ENCODE measurements at places on chromosomes 6 and 20.
A peak's percentile ranks its signal among the peaks of the same experiment; 100 is the strongest.

- no peak for DNase-seq
Measured at GRCh38 chr6:53310771-53311585, 37.8 kb downstream of the ELOVL5 start.

DNA sequence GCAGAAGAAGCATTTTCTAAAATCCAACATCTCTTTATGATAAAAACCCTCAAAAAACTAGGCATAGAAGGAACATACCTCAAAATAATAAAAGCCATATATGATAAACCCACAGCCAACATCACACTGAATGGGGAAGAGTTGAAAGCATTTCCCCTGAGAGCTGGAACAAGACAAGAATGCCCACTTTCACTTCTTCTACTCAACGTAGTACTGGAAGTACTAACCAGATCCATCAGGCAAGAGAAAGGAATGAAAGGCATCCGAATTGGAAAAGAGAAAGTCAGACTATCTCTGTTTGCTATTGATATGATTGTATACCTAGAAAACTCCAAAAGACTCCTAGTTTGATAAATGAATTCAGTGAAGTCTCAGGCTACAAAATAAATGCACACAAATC is 7.9 kb upstream of the CDK19 start:
- DNase-seq: no peak

DNA sequence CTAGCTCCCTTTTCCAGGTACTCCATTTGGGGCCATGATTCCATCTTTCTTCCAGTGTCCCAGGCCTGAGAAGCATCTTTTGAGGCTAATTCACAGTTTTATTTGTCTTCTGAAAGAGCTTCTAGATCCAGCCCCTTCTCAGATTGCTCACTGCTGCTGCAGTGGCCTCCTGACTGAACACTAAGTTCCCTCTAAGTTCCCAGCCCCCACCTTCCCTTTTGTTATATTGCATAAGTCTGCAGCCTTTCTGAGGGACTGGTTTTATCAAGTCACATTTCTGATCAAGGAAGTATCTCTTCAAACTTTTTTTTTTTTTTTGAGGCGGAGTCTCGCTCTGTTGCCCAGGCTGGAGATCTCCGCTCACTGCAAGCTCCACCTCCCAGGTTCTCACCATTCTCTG is 10.7 kb downstream of the MAPRE1 start:
- no peak for DNase-seq

DNA sequence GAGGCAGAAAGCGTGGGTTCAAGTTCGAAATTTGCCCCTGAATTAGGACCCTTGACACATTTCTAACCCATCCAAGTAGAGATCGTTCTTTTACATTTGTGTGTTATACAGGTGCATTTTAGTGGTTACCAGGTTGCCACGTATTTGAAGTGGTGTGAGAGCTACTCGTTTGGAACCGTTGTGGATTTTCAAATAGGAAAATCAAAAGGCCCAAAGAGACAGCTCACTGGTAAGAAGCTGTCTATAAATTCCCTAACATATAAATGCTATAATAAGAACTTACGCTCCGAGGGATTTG is 1.6 kb upstream of the REV3L start:
- peak; percentile 25 for DNase-seq

- no peak for DNase-seq
Measured at GRCh38 chr20:40632346-40632976, 56.6 kb downstream of the MAFB start.

GRCh38 chr6:43831191-43831590 is 61.2 kb downstream of the VEGFA start:
- no peak for DNase-seq

DNA sequence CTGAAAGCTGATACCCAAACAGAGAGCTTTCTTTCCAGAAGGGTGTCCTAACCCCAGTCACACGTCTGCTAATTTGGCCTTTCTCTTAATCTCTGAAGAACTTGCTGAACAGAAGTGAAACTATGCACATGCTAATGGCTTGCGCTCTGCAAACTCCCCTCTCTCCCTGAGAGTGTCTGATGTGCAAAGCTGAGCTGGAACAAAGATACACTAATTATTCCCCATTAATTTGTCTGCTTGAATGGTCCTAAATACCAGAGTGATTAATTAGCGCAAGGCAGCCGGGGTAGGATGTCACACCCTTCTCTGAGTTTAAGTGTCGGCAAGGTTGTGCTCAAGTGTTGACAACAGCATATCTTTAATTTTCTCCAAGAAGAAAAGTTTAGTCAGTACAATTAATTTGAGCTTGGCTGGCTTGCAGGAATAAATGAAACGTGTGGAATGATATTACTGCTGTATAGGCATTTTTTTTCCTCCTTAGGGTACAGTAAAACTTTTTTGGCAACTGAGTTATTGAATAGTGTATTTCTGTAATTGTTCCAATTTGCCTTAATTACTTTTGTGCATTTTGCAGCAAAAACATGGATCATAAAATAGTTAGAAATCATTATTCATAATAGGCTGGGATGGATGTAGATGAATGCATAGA is 715.9 kb upstream of the POU3F2 start:
- no peak for DNase-seq

DNA sequence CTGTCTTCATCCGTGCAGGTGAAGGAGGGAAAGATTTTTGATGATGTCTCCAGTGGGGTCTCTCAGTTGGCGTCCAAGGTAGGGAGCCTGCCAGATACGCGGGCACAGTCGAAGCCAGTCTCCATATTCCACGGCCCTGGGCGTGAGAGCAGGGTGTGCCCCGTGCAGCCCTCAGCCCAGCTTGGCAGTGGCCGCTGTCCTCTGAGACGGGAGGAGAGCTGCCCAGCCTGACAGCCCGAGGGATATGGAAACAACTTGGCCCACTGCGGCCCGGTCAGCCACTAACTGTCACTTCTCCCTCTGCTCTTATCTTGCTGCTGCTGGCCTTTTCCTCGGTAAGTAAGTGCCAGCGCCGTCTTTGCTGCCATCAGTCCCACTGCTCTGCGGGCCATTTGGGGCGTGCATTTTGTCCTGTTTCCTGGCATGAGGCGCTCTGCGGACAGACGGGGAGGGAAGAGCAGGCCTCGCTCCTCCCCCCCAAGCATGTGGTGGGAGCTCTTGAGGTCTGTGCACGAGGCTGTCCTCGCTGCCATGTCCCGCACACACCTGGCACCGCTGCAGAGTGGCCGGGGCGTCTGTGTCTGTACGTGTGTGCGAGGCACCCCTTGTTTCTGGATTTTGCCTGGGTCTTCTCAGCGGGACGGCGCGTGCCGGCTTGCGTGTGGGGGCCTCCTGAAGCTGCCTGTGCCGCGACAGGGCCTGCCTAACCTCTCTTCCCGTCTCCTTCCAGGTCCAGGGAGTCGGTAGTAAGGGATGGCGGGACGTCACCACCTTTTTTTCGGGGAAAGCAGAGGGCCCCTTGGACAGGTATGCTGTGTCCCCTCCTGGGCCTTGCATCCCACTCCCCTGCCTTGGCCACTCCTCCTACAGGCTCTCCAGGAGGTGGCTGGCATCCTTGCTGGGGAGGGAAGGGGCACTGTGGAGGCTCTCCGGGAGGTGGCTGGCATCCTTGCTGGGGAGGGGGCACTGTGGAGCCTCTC is 7.1 kb upstream of the COL20A1 start:
- DNase-seq: no peak

GRCh38 chr6:83417880-83418663 is 12.8 kb downstream of the ME1 start:
- peak; percentile 45 for DNase-seq

DNA sequence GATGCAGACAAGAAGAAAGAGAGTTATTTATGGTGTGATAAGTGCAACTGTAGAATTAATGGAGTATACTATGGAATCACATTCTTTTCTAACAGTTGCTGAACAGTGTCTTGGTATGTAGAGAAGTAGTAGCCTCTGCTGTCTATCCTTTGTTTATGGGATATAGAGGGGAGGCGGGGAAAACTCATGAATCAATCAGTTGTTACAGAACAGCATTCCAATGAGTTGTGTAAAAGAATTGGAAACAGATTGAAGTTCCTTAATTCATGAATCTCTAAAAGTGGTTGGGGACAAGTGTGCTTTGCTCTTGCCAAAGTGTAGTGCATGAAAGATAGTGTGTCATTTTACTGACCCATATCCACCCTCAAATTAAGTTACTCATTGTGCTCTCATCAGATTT is 77.7 kb downstream of the FLRT3 start:
- DNase-seq: no peak

DNA sequence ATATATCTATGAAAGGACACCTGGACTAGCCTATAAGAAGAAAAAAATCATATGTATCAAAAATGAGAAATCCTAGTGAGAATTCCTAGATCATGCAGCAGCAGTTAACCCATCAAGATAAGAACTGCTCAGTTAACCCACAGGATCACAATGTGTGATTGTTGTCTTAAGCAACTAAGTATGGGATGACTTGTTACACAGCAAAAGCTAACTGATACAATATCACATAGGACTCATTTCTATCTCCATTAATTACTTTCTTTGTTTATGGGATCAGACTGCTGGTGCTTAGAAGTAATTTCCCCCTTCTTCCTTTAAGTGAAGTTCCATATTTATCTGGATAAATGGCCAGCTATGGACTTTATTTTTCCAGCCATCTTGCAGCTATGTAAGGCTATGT is 280.8 kb upstream of the MARCKS start:
- no peak for DNase-seq

- DNase-seq: no peak
Measured at GRCh38 chr6:167543602-167544497, 219.0 kb downstream of the TTLL2 start.

DNA sequence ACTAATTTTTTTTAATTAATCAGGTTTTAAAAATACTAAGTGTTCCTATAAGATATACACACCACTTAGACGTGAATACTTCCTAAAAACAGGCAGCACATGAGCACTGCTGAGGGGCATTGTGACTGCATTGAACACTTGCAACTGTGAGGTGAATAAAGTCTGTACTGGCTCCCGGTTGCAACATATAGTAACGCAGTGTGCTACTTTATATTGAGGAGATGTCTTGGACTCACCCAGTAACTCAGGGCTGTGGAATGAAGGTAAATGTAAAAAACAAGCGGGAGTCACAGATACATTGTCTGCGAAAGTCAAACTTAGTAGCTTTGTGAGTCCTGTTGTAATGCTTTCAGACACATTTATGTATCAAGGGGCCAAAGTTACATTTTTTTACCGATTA is 17.0 kb upstream of the HLA-A start:
- DNase-seq: no peak

GRCh38 chr6:108690326-108691049 is 129.8 kb downstream of the FOXO3 start:
- no peak for DNase-seq

DNA sequence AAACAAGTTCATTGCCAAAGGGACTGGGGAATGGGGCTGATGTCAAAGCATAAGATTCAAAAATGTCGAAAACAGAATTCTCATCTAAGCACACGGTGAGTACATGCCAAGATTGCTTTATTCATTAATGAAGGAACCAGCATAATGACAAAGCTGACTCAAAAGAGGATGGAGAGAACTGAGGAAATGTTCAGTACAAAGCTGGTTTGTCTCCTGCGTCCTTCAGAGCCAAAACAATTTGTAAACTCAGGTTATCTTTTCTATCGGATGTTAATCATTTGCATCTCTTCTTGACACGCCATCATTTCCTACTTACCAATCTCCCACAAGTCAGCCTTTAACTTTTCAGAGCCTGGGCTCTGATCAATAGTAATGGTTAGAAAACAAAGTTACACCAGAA is 195.6 kb upstream of the PMEPA1 start:
- DNase-seq: no peak

DNA sequence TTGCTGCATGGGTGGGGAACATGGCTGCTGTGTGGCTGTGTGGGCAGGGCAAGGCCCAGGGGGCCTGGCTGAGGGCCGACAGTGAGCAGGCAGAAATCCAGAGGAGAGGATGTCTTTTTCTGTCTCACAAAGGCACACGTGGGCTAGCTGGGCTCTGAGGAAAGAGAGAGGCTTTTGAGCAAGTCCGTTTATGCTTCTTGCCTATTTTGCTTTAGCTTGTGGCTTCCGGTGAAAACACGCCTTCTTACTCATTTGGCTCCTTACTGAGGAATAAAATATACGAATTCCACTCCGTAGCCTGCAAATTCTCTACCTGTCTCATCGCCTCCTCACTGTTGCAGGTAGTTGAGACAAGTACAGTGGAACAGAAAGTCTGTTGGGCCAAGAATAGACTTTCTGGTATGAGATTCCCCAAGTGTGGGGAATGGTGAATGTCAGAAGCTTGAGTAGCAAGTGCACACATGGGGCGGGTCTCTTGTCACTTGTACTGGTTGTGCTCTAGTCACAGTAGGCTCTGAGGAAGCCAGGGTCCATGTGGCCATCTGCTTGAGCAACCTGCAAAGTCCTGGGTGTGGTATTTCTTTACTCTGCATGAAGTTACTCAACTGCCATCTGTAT is 28.4 kb downstream of the WRNIP1 start:
- no peak for DNase-seq

GRCh38 chr6:6749702-6750491 is 161.4 kb downstream of the LY86 start:
- DNase-seq: no peak

- DNase-seq: no peak
Measured at GRCh38 chr6:170124836-170125235, 166.0 kb downstream of the DLL1 start.

DNA sequence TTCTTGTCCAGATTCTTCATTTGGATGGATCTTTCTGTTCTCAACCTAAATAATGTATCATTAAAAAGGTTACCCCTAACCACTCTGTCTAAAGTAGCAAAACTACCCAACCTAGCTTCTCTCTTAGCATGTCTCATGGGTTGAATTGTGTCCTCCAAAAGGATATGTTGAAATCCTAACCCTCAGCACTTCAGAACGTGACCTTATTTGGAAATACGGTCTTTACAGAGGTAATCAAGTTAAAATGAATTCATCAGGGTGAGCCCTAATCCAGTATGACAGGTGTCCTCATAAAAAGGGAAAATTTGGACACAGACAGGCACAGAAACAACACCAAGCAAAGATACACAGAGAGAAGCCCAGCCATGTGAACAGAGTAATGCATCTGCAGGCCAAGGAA is 6.1 kb upstream of the FRK start:
- DNase-seq: no peak

- no peak for DNase-seq
Measured at GRCh38 chr6:5028921-5029320, 25.1 kb upstream of the RPP40 start.

DNA sequence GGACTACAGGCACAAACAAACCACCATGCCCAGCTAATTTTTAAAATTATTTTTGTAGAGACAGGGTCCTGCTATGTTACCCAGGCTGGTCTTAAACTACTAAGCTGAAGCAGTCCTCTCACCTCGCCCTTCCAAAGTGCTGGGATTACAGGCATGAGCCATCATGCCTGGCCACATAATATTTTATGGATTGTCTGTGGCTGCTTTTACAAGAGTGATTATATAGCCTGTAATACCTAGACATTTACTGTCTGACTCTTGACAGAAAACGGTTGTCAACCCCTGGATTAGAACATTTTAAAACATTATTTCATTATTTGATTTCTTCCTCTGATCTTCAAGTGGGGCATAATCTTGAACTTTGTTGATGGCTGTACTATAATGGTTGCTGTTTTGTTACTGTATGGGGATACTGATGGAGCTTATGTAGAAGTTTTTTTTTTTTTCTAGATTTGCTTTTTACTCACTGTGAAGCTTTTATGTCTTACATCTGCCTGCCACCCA is 14.3 kb downstream of the PARD6B start:
- DNase-seq: no peak

Measured in NCI-H1105 (cell line).